Fibroblast of skin of left quadriceps (primary cell): ENCODE measurements at places on chromosomes 6 and 20.

DNA sequence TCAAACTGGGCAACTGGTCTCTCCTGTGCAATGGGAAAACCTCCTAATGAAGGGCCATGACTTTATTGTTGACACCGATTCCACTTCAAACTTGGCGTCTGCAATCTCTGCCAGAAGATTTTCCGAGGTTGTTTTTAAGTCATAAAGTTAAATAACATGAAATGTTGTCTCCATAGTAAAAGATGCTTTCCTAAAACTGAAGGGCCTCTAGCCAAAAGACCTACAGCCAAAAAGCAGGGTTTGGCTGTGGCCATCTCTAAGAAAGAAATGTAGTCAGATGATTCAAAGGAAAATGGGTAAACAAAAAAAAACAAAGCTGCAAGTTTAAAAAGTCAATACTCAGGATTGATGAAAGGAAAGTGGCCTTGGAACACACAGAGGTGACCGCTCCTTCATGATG lies 14.1 kb downstream of the CD93 start:
- DNase-seq, result no peak

DNA sequence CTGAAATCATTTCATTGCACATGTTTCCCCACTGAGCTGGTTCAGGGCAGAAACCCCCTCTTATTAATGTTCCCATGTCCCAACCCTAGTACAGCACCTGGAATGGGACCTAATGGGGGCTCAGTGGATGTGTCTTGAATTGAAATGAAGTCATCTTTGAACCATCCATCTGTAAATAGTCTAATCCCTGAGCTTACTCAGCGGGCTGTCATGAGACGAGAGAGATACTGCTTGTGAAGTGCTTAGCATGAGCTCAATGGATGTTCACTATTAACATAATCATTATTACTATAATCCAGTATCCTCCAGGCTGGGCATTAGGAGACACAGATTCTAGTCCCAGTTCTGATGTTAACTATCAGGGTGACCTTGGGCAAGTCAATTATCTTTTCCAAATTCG lies 106.6 kb upstream of the LRFN2 start:
- no peak for DNase-seq

DNA sequence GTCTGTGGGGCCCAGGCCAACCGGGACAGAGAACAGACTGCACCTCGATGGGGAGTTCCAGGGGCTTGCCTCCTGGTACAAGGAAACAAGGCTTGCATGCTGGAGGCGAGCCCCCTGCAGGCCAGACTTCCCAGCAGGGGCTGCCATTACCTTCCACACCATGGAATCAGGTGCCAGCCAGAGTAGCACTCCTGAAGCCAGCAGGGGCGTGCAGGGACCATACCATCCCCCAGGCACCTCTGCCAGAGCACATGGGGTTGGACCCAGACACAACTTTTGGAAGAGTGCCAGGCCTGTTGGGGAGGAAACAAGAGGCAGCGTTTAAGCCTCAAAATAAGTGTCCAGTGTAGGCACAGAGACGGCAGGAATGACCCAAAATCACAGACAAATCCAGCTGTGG lies 6.5 kb downstream of the DDO start:
- no peak for DNase-seq

GRCh38 chr6:106925948-106926347 lies 48.6 kb downstream of the CD24 start:
- DNase-seq, result no peak

DNA sequence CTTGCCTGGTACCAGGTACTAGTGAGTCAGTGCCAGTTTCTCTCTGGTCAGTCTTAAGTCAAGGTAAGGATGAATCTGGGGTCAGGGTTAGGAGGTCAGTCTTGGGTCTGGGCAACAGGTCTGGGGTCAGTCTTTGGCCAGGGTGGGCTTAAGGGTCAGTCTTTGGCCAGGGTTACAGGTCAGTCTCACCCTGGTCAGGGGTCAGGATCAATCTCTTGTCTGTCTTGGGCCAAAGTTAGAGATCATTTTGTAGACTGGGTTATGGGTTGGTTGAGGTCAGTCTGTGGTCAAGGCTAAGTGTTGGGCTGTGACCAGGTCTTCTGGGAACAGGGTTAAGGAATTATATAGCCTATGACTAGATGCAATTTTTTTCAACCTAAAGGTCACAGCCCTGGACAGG lies 12.8 kb upstream of the CAPN11 start:
- no peak for DNase-seq

GRCh38 chr6:165571721-165572132 lies 91.3 kb downstream of the PDE10A start:
- DNase-seq, result no peak

GRCh38 chr6:56772737-56773184 lies 130.1 kb upstream of the DST start:
- DNase-seq, result peak; percentile 69

DNA sequence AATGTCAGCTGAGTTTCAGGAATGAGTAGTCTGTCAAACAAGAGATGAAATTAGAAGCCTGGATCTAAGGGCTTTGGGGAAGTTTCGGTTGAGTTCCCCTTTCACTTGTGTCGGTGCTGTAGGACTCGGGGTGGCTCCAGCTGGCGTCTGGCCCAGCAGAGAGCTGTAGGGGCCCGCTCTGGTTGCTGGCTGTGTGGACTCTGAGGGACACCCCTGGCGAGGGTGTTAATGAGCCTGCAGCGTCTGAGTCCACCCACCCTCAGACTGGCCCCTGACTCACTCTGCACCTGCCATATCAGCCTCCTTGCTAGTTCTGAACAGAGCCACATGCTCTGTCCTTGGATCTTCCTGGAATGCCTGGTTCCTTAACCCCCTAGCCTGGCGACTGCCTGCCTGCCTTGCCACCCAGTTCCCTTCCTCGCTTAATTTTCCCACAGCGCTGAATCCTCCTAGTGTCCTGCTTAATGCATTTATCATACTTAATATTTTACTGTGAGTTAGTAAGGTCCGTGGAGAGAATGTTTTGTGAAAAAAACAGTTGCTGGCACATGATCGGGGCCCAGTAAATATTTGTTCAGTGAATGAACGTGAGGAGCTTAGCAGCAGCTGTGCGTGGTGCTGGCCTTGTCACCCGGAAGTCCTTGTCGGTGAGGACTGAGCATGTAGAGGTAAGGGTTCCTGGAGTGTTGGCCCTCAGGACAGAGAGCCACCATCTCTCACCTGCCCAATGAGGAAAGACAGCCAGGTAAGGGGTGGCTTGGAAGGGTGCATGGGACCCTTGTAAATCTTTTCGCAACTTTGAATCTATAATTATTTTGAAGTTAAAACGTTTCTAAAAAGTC lies 1.6 kb downstream of the DNAJC5 start:
- no peak for DNase-seq

DNA sequence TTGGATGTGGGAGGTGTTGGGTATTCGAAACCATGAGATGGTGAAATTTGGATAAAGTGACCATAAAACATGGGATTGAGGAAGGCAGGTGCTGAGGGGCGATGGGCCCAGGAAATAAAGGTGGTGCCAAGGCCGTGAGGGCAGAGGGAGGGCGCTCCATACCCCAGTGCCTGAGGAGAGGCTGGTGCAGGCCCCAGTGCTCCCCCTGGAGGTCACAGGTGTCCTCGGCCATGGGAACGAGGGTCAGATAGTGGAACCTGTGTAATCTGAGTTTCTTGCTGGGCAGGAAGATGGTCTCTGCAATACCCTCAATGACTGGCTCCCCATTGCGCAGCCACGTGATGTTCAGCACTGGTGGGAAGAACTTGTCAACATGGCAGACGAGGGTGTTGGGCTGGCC lies 16.2 kb downstream of the HLA-DPB1 start:
- no peak for DNase-seq

- no peak for DNase-seq
These were observed 102.3 kb downstream of the UBE3D start for GRCh38 chr6:82963191-82963925.

DNA sequence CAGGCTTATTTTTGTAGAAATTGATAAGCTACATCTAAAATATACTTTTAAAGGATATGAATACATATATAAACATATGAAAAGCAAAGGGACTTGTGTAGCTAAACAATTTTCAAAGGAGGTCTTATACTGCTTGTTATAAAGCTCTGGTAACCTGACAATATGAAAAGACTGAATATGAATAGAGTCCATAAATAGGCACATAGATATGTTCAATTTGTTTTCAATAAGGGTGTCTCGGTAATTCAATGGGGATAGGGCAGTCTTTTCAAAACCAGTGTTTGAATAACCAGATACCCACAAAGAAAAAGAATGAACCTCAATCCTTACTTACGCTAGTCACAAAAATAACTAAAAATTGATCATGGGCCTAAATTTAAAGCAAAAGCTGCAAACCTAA lies 9.3 kb upstream of the MAP3K5 start:
- no peak for DNase-seq

DNA sequence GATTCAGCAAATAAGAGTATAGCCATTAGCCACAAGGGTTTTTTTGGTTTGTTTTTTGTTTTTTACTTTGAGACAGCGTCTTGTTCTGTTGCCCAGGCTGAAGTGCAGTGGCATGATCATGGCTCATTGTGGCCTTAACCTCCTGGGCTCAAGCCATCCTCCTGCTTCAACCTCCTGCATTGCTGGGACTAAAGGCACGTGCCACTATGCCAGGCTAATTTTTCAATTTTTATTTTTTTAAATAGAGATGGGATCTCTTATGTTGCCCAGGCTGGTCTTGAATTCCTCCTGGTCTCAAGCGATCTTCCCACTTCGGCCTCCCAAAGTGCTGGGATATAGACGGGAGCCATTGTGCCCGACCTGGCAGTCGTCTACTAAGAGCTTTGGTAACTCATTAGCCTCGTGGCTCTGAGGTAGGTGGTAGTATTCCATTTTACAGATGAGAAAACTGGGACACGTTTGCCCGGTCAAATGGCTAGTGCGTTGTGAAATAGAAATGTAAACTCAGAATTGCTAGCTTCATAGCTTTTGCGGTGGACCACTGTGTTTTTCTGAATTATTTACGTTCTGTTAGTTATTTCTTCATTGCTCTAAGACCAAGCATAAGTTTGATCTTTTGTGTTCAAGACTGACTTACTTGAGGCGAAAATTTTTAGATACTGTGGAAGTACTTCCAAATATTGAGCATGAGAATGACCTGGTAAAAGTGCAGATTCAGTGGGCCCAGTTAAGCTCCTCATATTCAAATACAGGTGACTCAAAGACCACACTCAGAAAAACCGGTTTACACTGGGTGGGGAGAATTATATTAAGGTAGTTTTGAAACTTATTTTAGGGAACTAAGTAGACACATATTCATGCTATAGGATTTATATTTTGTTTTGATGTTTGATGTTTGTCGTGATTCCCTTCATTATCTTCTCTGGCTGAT lies 2.1 kb downstream of the PANK2 start:
- no peak for DNase-seq

DNA sequence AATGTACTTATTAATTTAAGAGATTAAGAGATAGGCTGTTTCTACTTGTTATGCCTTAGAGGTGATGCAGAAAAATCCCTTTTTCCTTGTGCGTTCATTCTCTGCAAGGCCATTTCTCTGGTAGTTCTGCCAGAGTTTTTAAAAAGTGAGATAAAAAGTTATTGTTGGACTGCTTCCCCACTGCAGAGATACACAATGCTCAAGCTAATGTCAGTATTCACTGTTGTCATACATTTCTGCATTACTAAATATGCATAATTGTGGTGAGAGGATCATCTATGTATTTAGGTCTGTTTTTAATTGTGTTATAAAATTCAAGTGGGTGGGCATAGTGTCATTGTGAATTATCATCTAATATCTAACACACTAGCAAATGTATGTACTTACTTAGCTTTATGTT lies 600.4 kb downstream of the HTR1B start:
- peak; percentile 21 for DNase-seq

- DNase-seq, result no peak
These were observed 150.7 kb upstream of the LAMP5 start for GRCh38 chr20:9363673-9364072.

DNA sequence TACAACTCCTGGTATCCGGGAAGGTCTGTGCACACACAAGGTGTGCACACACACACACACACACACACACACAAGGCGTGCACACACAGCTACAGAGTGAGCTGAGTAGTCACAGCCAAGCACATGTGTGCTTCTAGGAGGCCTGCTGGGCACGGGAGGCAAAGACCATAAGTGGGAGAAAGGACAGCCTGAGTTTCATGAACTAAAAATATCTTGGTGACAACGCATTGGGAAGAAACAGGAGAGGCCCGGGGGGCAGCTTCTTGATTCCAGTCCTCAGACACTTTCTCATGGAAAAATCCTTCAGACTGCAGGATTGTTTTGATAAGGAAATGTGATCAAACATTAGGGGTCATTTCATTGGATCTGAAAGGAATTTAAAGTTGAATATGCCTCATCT lies 2.6 kb downstream of the TRAF3IP2 start:
- DNase-seq, result no peak

DNA sequence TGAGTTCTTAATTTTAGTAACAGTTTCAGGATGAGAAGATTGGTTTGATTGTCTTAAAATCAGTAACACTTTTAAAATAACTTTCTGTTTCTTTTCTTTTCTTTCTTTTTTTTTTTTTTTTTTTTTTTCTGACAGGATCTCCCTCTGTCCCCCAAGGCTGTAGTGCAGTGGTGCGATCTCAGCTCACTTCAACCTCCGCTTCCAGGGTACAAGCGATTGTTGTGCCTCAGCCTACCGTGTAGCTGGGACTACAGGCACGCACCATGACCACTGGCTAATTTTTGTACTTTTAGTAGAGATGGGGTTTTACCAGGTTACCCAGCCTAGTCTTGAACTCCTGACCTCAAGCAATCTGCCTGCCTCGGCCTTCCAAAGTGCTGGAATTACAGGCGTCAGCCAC lies 33.7 kb upstream of the KCNQ5 start:
- DNase-seq, result no peak

DNA sequence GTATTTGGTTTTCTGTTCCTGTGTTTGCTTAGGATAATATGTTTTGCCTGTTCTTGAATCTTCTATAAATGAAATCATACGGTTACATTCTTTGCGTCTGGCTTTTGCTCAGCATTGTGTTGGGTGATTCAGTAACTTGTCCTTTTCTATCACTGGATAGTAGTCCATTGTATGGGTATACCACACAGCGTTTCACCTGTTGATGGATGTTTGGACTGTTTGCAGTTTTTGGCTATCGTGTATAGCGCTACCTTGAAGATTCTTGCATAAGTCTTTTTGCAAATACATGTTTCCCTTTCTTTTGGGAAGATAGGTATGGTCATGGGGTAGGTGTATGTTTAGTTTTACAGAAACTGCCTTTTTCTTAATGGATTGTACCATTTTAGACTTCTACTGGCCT lies 9.5 kb downstream of the MYBL2 start:
- no peak for DNase-seq

DNA sequence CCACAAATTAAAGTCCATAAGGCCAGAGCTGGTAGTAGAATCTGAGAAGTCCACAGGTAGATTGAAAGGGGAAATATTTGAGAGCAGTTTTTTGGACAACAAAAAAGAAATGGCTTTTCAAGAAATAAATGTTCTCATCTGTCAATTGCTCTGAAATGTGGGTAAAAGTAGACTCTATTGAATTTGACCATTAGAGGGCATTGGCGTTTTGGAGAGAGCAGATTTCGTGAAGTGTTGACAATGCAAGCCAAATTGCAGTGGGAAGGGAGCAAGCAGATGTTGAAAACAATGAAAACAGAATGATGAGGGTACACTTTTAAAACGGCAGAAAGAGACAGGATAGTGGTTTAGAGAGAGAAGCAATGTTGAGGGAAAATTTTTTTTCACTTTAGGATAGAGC lies 149.1 kb upstream of the FAM83B start:
- DNase-seq, result no peak

- no peak for DNase-seq
These were observed 54.6 kb downstream of the LYRM4 start for GRCh38 chr6:5205877-5206850.

- DNase-seq, result no peak
These were observed 71.7 kb downstream of the SNX5 start for GRCh38 chr20:17896771-17897369.
